Activated naive CD8-positive, alpha-beta T cell treated with anti-CD3 and anti-CD28 coated beads, Interleukin-2, amount 50 U/mL, for 16 hours (primary cell): ENCODE measurements at places on chromosomes 13 and 19.

DNA sequence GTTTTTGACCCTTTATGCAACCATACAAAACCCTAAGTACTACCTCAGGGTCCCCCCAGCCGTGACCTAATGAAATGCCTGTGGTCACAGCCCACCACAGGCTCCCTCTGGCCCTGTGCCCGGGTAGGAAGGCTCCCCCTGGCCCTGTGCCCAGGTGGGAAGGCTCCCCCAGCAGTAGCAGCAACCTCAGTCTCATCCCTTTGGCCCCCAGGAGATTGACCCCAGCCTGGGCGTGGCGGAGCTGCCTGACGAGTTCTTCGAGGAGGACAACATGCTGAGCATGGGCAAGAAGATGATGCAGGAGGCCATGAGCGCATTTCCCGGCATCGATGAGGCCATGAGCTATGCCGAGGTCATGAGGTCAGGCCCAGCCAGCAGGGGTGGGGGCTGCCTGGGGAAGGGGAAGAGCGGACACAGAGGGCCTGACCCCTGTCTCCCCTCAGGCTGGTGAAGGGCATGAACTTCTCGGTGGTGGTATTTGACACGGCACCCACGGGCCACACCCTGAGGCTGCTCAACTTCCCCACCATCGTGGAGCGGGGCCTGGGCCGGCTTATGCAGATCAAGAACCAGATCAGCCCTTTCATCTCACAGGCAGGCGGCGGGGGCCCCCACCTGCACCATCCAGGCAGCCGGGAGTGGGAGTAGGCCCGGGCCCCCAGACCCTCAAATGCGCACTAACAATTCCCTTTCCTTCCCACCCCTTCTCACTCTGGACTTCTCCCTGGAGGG lies 6.3 kb upstream of the BEST2 start:
- no peak for DNase-seq

GRCh38 chr19:1284979-1285736 lies 515 bp upstream of the EFNA2 start:
- DNase-seq: no peak

DNA sequence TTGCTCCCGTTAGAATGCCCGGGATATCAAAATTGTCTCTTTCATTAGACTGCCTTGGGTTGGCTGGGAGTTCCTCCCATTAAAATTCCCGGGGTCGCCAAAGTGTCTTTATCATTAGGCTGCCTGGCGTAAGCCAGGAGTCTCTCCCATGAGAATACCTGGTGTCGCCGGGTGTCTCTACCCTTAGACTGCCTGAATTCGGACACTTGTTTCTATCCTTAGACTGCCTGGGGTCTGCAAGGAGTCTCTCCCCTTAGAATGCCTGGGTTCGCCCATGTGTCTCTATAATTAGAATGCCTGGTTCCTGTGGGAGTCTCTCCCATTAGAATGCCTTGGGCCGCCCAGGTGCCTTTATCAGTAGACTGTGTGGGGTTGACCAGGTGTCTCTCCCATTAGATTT lies 1538.2 kb downstream of the UQCRFS1 start:
- DNase-seq: no peak

DNA sequence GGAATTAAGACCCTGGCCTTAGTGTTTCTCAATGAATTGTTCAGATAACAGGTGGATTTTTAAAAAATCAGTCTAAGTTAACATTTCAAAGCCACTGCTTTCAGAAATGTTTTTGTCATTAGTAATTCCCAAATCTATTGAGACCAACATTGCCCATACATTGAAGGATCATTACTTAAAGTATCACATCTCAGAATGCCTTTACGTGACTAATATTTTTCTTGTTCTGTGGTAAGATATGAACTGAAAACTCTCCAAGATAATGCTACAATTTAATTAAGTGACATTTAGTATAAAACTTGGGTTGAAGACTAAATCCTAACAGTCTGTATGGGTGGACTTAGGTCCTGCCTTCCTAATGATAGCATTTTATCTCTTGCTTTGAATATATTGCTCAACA lies 59.4 kb upstream of the POSTN start:
- DNase-seq: no peak

GRCh38 chr13:88068316-88068715 lies 397.1 kb downstream of the SLITRK5 start:
- DNase-seq: no peak

DNA sequence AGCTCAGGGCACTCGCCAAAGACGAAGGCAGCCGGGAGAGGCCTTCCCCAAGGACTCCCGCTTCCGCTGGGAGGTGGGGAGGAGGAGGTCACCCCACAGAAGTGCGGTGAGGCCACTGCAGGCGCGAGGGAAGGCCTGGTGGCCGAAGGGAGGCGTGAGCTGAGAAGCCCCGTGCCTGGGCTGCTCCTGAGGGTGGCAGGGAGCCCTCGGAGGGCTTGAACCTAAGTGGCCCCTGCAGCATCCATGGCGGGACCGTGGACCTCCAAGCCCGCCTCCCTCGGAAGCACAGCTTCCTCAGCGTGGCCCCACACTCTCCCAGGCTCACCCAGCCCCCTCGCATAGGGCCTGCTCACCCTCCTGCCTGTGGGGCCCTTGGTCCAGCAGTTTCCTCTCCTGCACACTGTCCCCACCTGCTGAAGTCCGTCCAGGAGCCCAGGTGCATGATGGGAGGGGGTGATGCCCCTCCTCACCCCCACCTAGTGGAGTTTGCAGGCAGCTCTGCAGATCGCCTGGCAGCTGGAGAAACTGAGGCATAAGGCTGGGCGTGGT lies 25.9 kb downstream of the EFNA2 start:
- no peak for DNase-seq

- DNase-seq: no peak
Measured at GRCh38 chr19:6014551-6015135, 36.7 kb upstream of the RANBP3 start.

GRCh38 chr13:98180092-98180491 lies 3.0 kb upstream of the RNF113B start:
- DNase-seq: no peak

GRCh38 chr13:78227709-78228108 lies 309.1 kb upstream of the EDNRB start:
- no peak for DNase-seq

DNA sequence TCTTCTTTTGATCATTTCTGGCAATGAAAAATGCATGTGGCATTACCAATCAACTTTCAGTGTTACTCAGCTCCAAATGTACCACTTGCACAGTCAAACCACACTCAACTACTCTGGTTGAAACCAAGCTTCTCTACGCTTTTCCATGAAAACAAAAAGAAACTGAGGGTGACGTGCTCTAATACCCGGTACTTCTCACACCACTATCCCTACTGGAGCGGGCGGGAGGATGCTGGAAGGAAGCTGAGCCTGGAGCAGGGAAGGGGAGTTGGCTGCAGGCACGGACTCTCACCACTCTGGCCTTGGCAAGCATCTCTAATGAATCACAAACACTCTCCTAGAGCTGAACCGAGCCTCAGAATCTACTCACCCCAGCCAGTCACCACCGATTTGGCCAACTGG lies 48.2 kb downstream of the STK24 start:
- no peak for DNase-seq

GRCh38 chr13:30121244-30121643 lies 186.1 kb downstream of the KATNAL1 start:
- DNase-seq: no peak

DNA sequence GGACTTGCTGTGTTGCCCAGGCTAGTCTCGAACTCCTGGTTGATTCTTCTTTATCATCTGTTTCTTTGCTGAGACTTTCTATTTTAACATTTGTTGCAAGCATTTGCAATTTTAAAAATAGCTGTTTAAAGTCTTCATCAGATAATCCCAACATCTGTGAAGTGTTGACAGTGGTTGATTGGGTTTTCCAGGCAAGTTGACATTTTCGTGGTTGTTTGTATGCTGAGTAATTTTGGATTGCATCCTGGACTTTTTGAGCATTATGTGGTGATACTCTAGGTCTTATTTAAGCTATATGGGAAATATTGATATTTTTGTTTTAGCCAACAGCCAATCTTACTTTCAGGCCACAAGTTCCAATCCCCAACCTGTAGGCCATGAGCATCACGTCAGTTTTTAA lies 25.1 kb downstream of the AP1M1 start:
- DNase-seq: no peak

DNA sequence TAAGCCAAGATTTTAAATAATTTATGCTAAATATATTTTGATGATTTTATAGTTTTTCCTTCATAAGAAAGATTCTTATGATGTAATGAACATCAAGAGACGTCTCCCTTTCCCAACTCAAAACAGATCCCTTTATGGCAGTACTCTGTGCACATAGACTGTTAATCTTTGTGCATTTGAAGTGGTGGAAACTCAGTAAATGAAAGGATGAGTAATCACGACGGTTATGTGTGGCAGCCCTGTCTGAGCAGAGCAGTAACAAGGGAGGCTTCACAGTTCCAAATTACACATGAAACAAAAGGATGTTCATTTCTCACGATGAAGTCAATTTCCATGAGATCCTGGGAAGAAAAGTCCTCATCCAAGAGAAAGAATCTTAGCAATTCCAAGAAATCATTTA lies 498.1 kb downstream of the KLF5 start:
- DNase-seq: no peak

DNA sequence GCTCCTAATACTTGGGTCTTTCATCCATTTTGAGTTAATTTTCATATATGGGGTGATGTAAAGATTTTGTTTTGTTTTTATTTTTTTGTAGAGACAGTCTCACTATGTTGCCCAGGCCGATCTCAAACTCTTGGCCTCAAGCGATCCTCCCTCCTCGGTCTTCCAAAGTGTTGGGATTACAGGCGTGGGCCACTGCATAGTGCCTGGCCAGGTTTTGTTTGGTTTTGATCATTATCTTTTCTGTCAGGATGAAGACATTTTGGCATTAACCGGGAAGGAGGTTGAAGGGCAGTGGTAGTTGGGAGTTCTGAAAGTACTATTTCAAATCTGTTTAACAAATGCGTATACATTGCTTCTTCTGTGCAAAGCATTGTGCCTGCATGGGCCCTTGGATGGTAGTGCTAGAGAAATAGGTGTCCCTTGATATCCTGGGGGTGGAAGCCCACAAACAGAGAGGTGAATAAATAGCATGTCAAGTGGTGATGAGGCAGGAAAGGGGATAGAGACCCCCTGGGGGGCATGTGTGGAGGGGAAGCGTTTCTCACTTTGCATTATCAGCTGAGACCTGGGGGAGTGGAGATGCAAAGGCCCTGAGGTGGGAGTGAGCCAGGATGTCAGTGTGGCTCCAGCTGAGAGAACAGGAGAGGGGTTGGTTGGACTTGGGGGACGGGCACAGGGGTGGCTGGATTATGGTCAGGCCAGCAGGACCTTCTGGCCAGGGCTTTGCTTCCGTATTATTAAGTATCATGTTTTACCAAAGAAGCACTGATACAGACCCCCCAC lies 41.4 kb downstream of the GATAD2A start:
- DNase-seq: no peak

DNA sequence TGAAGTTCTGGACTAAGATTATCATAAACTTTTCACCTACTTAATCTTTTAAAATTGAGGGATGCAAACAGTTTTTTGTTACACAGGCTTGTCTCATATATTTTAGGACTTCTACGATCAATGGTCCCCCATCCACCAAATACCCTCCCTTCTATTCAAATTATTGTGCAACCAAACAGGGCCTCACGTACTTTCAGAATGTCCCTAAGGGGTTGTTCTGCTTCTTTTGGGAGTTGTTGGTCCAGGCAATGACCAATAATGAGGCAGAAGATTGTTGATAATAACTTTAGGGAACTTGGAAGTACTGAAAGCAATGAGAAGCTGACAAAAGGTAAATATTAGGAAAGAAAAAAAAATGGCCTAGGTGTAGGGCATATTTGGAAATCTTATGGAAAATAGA lies 2.9 kb downstream of the DNAJC15 start:
- DNase-seq: no peak

GRCh38 chr19:47716270-47716937 lies 3.2 kb downstream of the EHD2 start:
- no peak for DNase-seq

DNA sequence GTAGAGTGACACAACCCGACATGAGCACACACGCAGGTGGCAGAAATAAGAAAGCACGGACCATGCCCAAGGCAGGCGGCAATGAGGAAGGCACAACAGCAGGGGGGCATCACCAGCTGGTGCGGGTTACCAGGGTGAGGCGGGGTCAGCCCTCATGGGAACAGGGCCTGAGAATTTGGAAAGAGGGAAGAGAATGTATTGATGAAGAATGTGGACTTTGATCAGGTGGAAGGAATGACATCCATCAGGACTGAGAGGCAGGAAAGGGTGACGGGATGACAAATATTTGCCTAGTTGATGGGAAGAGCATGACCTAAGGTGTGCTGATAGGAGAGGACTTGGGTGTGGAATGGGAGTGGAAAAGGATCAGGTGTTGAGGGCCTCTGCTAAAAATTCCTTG lies 177.5 kb downstream of the ABCC4 start:
- no peak for DNase-seq

- no peak for DNase-seq
Measured at GRCh38 chr19:916645-917322, 349 bp upstream of the KISS1R start.

DNA sequence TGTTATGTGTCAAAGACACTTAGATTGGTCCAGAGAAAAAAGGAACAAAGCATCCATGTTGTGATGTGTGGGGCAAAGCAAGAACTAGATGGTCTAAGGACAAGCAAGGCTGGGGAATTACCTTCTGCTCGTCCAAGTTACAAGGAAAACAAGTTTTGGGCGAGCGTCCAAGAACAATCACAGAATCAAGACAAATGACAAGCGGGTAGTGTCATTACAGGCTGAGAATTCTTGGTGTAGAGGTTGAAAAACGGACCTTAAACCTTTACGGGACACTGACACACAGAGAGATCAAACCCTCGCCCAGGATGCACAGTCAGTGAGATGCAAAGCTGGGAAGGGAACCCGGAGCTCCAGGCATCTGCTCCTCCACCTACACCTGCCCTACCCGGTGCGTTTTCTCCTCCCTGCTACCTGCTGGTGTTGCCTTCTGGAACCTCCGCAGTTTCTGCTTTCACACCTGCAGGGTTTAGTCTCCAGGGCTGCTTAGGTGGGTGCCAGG lies 515 bp upstream of the ZNF324B start:
- no peak for DNase-seq

GRCh38 chr13:53781941-53782340 lies 753.3 kb downstream of the OLFM4 start:
- no peak for DNase-seq

DNA sequence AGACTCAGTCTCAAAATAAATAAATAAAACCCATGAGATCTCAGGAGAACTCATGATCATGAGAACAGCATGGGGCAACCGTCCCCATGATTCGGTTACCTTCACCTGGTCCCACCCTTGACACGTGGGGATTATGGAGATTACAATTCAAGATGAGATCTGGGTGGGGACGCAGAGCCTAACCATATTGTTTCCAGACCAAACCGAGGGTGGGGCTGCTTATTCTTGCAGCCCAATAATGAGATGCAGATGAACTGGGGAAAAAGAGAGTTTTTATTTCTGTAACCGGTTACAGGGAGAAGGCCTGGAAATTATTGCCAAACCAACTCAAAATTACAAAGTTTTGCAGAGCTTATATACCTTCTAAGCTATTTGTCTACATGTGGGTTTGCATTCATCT lies 12.8 kb downstream of the TRAPPC2B start:
- no peak for DNase-seq

- DNase-seq: no peak
Measured at GRCh38 chr13:44280456-44280855, 93.2 kb upstream of the SERP2 start.
